Fibroblast of skin of right quadriceps (primary cell): ENCODE measurements at places on chromosomes 4 and X.

GRCh38 chrX:139736151-139736550 lies 28.2 kb upstream of the MCF2 start:
- DNase-seq = peak; percentile 20

DNA sequence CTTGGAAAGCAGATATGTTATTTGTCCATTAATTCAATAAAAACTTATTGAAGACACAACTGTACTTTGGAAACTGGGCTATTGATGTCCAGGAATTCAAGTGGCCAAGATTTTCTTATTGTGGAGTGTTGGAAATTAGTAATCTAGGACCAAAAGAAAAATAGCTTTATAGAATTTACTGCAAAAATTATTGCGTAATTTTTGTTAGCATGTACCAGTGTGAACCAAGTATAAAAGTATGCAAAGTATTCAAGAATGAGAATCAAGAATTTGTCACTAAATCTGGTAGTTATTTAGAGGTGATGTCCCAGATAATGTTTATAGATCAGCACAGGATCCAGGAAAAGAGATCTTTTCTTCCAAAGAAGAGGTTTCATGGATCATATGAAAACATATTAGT lies 468.9 kb upstream of the CTSO start:
- DNase-seq = peak; percentile 35

DNA sequence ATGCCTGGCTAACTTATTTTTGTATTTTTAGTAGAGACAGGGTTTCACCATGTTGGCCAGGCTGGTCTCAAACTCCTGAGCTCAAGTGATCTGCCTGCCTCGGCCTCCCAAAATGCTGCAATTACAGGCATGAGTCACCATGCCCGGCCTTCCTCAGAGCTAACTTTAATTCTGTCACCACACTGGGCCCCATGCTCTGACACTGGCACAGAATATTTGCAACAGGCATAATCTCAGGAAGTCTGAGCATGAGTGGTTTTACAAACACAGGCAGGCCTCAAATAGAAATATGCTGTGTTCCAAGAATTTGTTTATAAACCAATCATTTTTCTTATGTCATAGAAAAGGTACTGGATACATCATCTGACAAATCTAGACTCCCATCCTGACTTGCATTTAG lies 32.7 kb upstream of the FAM9C start:
- peak; percentile 49 for DNase-seq

- no peak for DNase-seq
These were observed 268.5 kb downstream of the ARAP2 start for GRCh38 chr4:35975617-35976355.

- no peak for DNase-seq
These were observed 33.8 kb downstream of the THOC2 start for GRCh38 chrX:123698979-123699520.

DNA sequence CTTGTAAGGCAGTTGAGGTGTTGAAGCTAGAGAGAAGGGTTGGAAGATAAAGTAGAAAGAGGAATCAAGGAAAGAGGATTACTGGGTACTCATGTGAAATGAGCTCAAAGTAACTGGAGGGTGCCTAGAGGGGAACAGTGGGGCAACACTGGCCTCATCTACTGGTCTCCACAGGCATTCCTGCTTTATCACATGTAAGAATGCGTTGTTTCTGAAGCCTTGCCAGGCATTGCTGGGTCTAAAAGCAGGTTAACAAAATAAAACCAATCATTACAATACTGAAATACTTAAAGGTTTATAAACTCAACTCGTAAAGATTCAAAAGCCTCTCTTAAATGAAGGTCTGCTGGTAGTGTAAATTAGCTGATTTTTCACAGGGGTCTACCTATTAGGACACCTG lies 96.0 kb downstream of the FANCB start:
- no peak for DNase-seq

DNA sequence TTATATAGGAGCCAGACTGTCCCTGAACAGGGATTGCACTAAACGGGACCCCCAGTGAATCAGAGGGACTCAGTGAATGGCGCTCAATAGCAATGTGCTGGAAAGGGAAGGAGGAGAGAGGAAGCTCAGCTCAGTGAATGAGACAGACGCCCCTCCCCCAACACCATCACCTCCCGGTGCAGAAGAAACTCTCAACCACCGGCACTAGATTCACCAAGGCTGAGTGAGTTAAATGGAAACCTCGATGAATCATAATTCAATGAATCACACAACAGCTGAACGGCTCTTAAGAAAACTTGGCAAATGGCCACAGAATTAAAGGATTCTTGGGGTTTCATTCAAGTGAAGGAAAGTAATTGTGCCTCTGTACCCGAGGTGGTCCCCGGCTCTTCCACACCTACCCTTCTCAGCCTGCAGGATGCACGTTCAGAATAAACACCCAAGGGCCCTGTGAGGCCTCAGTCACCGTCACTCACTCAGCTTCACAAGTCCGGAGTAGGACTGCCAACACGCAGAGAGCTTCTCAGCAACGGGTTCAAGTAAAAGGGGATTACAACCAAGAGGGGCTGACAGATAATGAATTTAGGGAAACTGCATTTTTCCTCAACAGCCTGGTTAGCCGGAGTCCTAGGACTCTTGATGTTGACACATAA lies 29.3 kb downstream of the CRMP1 start:
- DNase-seq = peak; percentile 96

GRCh38 chr4:113837397-113837796 lies 75.9 kb upstream of the CAMK2D start:
- DNase-seq = peak; percentile 94

GRCh38 chr4:75243570-75243969 lies 270.6 kb downstream of the RCHY1 start:
- DNase-seq = no peak

- DNase-seq = peak; percentile 45
These were observed 91.3 kb downstream of the PTPN13 start for GRCh38 chr4:86685401-86685800.
